Activated gamma-delta T cell treated with anti-CD3 and anti-CD28 coated beads, Interleukin-2, amount 50 U/mL, for 16 hours (primary cell): ENCODE measurements at places on chromosomes 4 and X.

DNA sequence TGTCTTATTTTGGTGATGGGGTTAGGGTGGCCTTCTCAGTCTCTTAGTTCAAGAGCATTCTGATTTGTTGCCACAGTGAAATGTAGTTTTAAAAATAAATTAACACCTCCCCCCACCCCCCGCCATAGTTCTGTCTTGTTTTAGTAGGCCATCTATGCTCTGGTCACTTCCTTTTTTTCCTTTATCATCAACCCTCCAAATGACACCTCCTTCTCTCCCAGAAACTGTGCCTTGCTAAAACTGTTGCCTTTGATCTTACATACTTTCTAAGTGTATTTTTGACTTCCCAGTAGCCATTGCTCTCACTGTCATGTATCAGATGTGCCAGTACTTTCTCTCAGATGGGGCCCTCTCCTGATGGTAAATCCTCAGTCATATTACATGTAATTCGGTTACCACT, 14.5 kb upstream of the NDUFC1 start:
- DNase-seq = no peak

DNA sequence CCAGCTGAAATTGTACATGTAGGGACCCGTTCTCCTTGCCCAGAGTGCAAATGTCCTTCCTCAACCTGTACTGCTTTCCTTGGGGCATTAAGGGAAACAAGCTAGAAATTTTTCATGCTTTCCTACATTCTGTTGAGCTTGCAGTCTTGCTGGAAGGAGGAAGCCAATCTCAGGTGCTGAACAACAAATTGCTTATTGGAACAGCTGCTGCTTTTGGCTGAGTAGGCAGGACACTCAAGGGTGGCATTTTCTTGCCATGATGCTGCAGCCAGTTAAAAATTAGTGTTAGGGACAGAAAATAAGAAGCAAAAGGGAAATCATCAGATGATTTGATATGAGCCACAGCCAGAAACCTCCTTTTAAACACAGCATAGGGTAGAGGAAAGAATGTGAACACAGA, 223.7 kb downstream of the QDPR start:
- no peak for DNase-seq

DNA sequence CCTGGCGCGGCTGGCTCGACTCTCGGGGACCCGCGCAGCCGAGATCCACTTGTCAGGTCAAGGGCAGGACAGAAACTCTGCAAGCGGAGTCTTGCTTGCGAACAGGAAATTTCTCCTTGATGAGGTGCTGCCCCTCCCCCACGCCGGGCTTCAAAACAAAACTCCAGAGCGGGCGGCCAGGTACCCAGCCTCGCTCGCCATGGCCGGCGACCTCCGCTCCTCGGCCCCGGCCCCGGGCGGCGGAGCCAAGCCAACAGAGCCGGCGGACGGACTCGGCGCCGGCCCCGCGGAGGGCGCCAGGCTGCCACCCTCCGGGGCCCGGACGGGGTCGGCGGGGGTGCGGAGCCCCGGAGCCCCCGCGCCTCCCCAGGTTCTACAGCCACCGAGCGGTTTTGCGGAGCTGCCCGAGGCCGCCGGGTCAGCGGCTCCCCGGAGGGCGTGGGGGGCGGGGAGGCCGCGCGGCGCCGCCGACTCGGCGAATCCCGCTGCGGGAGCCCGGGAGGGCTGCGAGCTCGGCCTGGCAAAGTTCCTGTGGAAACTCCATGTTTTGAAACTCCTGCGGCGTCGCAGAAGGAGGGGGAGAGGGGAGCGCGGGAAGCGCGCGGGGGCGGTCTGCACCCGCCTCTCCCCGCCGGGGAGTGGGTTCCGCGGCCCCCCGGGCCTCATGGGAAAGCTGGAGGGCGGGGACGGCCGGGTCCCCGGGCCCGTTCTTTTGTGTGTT, 11.7 kb upstream of the BCOR start:
- DNase-seq = no peak

DNA sequence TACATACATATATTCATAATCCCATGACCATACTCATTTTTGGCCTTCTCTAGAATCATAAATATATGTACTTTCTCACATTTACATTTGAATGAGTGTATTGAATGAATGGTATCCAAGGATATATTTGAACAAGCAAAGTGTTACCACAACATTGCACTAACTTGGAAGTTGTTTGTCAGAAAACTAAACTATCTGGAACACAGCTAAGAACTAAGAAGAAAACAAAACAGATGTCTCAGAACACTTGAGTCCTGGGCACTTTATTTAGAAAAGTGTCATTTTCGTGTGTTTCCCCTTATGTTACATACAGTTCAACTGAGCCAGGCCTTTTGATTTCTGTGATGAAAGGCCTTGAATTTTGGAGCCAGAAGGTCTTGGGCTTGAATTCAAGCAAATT, 466.7 kb upstream of the FAT1 start:
- DNase-seq = no peak

GRCh38 chr4:110310795-110311194, 112.4 kb upstream of the ELOVL6 start:
- DNase-seq = no peak

- no peak for DNase-seq
Measured at GRCh38 chr4:17058916-17059741, 160.7 kb upstream of the LDB2 start.

- no peak for DNase-seq
Measured at GRCh38 chr4:107559653-107560052, 160.4 kb downstream of the PAPSS1 start.

GRCh38 chr4:40550948-40551462, 78.7 kb downstream of the RBM47 start:
- no peak for DNase-seq

DNA sequence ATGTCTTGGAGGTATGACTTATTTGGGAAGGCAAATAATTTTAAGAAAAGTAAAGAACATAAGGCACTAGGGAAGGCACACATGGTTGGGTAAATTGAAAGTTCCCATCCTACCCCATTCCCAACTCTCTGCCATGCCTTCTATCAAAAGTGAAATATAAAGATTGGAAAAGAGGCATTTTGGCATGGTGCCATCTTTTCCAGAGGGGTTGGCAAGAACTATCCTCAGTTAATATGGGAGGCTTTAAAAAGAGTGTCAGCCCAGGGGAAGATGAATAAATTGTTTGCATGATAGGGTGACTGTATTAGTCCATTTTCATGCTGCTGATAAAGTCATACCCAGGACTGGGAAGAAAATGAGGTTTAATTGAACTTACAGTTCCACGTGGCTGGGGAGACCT, 150.8 kb upstream of the BOD1L1 start:
- no peak for DNase-seq

DNA sequence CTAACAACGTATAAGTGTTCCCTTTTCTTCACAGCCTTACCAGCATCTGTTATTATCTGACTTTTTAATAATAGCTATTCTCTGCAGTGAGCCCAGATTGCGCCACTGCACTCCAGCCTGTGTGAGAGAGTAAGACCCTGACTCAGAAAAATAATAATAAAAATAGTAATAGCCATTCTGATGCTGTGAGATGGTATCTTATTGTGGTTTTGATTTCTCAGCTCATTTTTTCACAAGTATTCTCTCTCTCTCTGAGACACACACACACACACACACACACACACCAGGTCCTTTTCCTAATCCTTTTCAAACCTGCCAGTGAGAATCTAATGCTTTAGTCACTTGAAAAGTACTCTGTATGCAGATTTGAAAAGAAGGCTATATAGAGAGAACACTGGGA, 89.8 kb downstream of the CHIC2 start:
- DNase-seq = no peak

DNA sequence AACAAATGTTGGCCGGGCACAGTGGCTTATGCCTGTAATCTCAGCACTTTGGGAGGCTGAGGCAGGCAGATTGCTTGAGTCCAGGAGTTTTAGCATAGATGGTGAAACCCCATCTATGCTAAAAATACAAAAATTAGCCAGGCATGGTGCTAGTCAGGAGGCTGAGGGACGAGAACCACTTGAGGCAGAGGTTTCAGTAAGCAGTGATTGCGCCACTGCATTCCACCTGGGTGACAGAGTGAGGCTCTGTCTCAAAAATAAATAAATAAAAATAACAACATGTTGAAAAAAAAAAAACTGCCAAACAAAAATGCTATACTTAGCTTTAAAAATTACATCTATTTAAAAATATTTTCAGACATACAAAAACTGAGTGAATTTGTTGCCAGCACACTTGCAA, 374.2 kb upstream of the SMIM31 start:
- no peak for DNase-seq

- no peak for DNase-seq
Measured at GRCh38 chr4:1232661-1233621, 16.0 kb downstream of the CTBP1 start.

DNA sequence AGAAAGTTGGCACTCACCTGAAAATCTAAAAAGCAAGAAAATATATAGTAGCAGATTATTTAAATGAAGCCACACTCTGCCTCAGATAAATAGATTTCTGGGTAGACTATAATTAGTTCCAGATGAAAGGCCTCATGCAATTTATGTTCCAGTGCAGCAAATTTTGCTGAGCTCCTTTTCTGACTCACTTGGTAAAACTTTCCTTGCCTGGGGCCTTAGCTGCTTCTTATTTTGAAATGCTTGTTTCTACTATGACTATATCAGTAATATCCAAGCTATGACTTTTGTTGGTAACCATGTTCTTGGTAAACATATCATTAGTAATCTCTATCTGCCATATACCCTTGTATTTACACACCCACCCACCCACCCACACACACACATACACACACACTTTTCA, 961.8 kb downstream of the SH3BGRL start:
- DNase-seq = no peak

DNA sequence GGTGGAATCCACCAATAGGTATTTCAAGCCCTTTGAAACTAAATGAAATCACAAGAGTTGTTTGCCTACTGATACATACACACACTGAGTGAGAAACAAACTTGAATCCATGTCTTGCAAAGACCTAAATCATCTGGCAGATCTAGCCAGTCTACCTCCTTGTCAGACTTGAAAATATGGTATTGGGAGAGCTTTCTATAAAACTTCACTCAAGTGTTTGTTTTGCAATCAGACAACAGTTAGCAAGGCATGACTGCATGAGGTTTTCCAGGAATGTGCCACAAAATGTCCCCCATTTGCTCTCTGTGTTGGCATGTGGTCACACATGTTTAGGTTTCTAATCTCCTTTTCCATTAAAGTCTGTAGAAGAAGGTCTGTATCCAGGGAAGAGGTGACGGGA, 52.4 kb downstream of the MAP3K15 start:
- no peak for DNase-seq

- DNase-seq = no peak
Measured at GRCh38 chr4:113243312-113243711, 193.9 kb downstream of the ANK2 start.

- no peak for DNase-seq
Measured at GRCh38 chr4:39433878-39434492, 24.7 kb downstream of the RPL9 start.
